NCI-H146 (cell line): ENCODE measurements at places on chromosomes 4 and X.

- no peak for DNase-seq
Measured at GRCh38 chr4:96003951-96004740, 164.3 kb downstream of the PDHA2 start.

DNA sequence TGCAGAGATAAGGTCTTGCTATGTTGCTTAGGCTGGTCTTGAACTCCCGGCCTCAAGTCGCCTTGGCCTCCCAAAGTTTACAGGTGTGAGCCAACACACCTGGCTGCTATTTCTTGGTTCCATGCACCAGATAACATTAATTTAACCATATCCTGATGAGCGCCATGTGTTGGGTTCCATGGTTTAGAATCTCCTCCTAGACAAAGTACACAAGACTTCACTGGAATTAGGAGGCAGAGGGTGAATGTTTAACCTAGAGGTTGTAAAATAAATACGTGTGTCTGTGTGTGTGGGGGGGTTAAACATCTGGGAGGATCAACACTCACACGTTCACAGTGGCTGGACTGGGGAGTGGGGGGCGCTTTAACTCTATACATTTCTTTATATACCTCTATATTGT is 32.4 kb upstream of the SORCS2 start:
- no peak for DNase-seq

DNA sequence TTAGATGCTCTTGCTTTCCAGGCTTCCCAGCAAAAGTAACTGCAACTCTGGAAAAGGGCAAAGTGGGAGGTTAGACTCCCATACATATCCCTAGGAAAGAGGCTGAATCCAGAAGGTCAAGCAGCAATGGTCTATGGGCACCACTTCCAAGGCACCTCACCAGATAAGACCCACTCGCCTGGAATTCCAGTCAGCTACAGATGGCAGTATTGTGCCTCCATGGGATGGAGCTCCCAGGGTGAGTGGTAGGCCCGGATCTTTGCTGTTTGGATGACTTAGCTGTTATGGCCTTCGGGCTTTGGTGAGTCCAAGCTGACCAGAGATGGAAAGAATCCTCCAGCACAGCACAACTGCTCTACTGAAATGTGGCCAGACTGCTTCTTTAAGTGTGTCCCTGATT is 688.0 kb downstream of the PCDH19 start:
- no peak for DNase-seq

DNA sequence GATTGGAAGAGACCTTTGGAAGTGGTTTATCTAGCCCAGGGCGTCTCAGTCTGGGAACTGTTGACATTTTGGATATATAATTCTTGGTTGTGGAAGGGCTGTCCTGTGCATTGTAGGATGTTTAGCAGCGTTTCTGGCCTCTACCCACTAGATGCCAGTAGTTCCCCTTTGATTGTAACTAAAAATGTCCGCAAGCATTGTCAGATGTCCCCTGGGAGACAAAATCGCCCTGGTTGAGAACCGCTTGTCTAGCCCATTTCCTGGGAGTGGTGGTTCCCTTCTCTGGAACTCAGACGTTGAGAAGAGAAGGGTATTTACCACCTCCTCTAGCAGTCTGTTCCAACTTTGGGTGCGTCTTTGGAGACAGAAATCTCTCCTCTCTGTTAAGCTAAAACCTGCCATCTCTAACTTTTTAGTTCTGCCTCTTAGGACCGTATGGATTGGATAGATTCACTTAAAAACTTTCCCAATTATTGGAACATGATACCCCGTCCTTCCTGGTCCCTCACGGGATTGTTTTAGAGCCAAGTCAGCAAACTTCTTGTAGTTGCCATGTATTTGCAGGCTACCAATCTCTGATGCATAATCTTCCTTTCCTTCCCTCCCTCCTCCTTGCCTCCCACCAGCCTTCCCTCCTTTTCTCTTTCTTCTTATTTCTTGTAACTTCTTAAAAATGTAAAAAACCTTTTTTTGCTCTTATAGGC is 13.9 kb downstream of the TMEM165 start:
- DNase-seq, result no peak

GRCh38 chr4:38400946-38401345 is 263.1 kb upstream of the KLF3 start:
- no peak for DNase-seq

GRCh38 chr4:169342906-169343564 is 72.3 kb upstream of the SH3RF1 start:
- no peak for DNase-seq

DNA sequence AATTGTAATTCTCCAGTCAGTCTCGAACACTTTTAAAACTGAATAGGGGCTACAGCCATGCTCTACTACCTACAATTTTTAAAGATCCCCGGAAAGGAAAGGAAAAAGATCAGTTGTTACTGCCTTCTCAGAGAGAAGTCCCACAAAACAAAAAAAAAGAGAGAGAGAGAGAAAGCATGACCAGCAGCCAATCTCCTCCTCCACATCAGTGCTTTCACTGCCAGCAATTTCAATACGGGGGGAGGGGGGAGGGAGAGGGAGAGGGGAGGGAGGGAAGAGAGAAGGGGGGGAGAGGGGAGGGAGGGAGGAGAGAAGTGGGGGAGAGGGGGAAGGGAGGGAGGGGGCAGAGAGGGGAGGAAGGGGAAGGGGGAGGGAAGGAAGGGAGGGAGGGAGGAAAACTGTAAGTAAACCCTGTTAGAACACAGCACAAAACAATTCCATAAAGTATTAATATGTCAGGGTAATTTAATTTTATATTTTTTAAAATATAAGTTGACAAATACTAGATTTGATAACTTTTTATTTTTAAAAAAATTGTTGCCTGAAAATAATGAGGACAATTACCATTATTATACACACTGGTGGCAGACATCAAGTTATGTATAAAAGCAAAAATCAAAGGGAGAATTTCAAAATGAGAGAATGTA is 108.0 kb downstream of the LRBA start:
- DNase-seq, result no peak

DNA sequence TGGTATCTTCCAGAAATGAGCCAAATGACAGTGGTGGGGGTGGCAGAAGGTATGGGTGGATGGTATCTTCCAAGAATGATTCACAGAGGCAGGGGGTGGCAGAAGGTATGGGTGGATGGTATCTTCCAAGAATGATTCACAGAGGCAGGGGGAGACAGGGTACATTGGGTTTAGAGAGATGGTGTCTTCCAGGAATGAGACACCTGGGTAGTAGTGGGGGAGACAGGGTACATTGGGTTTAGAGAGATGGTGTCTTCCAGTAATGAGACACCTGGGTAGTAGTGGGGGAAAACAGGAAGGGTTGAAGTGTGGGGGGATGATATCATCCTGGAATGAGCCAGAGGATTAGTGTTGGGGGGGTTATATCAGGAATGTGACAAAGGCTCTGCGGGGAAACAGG is 62.0 kb downstream of the MAOA start:
- no peak for DNase-seq

GRCh38 chrX:15549189-15550012 is 48.8 kb downstream of the BMX start:
- DNase-seq, result no peak

- no peak for DNase-seq
Measured at GRCh38 chr4:3249711-3250437, 915 bp downstream of the MSANTD1 start.

DNA sequence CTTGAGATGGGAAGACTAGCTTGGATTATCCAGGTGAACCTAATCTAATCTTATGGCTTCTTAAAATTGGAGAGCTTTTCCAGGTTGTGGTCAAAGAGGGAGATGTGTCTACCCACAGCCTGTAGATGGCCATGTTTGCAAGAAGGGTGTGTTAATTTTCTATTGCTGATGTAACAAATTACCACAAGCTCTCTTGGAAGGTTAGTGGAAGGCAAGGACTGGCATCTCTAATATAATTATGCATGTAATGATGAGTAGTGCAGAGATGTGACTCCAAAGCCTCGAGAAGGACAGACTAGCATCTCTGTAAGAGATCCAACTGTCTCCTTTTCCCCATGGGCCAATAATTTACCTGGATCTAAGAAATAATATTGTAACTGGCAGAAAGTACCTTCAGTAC is 3.2 kb upstream of the ADH1B start:
- DNase-seq, result no peak

DNA sequence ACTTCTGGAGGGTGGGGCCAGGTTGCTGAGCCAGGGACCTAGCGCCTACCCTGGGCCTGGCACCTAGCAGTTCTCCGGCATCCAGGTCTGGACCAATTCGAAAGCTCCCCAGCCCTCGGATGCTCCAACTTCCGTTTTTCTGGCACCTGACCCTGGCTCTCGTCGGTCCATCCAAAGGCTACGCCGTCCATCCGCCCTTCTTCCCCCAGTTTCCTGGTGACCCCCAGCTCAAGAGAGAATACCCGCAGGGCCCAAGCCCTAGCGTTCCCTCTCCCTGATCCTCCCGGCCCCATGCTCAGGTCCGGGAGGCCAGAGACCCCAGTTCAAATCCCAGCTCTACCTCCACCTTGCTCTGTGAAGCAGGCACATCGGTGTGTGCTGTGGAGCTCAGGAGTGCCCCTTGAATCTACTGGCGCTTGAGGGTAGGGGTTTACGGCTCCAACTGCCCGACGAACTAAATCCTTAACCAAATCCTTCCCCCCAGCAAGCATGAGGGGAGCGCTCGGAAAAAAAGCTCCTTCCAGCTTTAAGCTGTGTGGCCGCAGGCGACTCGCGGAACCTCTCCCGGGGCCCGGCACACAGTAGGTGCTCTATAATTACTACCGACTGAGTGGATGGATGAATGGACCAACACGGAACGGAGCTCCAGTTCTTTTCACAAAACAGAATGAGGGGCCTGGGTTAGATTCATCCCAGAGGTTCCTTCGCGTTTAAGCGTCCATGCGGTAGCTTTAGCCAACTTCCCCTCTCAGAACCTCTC is 1.1 kb downstream of the CRMP1 start:
- peak; percentile 32 for DNase-seq

DNA sequence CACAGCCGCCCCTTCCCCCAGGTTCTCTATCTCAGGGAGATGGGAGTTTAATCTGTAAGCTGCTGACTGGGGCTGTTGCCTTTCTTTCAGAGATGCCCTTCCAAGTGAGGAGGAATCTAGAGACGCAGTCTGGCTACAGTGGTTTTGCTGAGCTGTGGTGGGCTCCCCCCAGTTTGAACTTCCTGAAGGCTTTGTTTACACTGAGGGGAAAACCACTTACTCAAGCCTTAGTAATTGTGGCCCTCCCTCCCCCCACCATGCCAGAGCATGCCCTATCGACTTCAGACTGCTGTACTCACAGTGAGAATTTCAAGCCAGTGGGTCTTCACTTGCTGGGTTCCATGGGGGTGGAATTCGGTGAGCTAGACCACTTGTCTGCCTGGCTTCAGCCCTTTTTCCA is 131.3 kb downstream of the FAAH2 start:
- DNase-seq, result no peak

DNA sequence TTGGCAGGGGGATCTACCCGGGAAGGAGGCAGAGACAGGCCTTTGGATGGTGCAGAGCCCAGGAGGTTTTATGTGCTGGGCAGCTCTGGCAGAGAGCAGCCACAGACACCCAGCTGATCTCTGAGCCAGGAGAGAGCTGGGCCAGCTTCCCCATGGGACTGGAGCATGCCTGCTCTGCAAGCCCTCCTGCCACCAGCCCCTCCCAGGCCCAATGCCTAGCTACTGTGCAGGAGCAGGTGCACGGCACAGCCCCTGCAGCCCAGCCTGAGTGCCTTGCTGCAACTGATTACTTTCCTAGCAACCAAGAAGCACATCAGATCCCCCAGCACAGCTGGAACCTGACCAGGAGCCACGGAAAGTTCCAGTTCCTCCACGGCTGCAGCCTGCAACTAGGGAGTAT is 57.8 kb upstream of the BEND2 start:
- peak; percentile 3 for DNase-seq

GRCh38 chrX:139692506-139692849 is 15.5 kb downstream of the MCF2 start:
- no peak for DNase-seq

- no peak for DNase-seq
Measured at GRCh38 chr4:96703265-96703664, 863.4 kb downstream of the PDHA2 start.

DNA sequence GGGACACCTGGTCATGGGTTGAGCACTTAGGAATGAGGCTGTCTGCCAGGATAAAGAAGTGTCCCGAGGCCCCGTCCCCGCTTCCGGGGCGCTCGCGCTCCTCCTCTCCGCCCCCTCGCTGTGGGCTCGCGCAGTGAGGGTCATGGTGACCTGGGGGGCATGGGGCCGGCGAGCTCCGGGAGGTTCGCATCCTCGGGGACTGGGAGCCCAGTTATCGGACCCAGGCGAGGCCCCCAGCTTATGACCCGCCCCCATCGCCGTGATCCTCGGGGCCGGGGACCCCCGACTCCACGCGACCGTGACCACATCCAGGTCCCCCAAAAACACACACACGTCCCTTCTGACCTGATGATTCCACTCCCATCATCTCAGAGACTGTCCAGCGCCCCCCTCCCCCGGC is 35.3 kb upstream of the SRPX start:
- DNase-seq, result no peak

GRCh38 chrX:121008920-121009319 is 23.4 kb upstream of the CT47A1 start:
- DNase-seq, result no peak

- no peak for DNase-seq
Measured at GRCh38 chr4:30912098-30912714, 192.0 kb downstream of the PCDH7 start.

GRCh38 chr4:89212666-89213381 is 94.8 kb downstream of the GPRIN3 start:
- no peak for DNase-seq

DNA sequence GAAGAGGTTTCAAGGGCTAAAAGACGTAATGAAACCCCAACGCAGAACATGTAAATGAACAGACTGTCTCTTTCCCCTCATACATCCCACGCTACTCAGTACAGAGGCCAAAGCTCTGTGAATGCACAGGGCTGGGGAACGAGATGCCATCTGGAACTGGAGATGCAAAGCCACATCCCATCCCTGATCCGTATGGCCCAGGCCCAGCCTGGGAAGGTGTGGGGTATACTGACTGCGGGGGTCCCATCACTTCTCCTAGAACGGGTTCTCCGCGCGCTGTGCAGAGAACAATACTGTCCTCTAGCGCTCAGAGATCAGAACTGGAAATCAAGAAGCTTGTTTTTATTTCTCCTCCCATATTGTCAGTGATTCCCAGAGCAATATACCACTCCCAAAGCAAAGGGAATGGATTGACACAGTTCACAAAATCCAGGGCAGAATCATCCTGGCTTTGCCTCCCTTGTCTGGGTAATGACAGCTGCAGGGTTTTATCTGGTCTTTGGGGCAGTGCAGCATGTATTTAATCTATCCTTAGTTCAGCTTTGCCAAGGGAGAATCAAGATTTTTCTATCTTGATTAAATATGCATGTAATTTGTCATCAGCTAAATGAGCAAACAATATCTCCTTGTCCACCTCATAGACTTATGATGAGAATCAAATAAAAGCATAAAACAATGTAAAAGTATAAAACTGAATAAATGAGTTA is 47.3 kb upstream of the TLR3 start:
- no peak for DNase-seq

- no peak for DNase-seq
Measured at GRCh38 chr4:127403471-127404084, 229.2 kb upstream of the INTU start.

- DNase-seq, result no peak
Measured at GRCh38 chr4:14333616-14334015, 668.7 kb upstream of the CPEB2 start.

- no peak for DNase-seq
Measured at GRCh38 chrX:27917713-27918500, 63.3 kb downstream of the DCAF8L1 start.
